Frontal cortex (tissue), 4 donors: ENCODE measurements at places on chromosomes 11 and 22. TPM values are rescaled to one million over a fixed set of nuclear protein-coding genes. Genes with fewer than 3 reads are reported as not detected.

Gene LDLRAD3
- 65.2 TPM for total RNA-seq

Gene SCGB1A1
- not detected for total RNA-seq

Gene SLCO2B1
- total RNA-seq, result 5.7 TPM

Gene CACNA1I
- 5.3 TPM for total RNA-seq

GRCh38 chr11:60378354-60378753 lies at the start of gene MS4A7:
TSS of gene MS4A7 (plus strand) at chr11:60378532. CDS start at chr11:60383142, 4,610 bp downstream.
- no peak for DNase-seq

- no peak for DNase-seq
Observed at GRCh38 chr11:3109921-3110706, 52.9 kb upstream of the CARS1 start.

Gene PDE2A
- 63.2 TPM for total RNA-seq

Gene BTG4
- total RNA-seq, result not detected

Gene CASP5
- total RNA-seq, result not detected

DNA sequence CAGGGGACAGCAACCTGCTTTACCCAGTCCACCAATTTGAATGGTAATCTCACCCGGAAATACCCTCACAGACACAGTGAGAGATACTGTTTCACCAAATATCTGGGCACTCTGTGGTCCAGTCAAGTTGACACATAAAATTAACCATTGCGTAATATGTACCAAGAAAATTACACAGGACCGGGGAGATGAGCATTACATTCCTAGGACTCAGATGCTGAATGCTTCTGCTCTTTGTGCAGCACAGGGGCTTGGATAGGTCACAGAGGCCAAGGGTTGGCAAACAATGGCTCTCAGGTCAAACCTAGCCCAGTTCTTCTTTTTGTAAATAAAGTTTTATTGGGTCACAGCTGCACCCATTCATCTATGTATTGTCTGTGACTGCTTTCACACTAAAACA lies 557.2 kb downstream of the MN1 start:
- no peak for DNase-seq

GRCh38 chr11:76601724-76602123 lies 68.8 kb downstream of the LRRC32 start:
- DNase-seq, result no peak

DNA sequence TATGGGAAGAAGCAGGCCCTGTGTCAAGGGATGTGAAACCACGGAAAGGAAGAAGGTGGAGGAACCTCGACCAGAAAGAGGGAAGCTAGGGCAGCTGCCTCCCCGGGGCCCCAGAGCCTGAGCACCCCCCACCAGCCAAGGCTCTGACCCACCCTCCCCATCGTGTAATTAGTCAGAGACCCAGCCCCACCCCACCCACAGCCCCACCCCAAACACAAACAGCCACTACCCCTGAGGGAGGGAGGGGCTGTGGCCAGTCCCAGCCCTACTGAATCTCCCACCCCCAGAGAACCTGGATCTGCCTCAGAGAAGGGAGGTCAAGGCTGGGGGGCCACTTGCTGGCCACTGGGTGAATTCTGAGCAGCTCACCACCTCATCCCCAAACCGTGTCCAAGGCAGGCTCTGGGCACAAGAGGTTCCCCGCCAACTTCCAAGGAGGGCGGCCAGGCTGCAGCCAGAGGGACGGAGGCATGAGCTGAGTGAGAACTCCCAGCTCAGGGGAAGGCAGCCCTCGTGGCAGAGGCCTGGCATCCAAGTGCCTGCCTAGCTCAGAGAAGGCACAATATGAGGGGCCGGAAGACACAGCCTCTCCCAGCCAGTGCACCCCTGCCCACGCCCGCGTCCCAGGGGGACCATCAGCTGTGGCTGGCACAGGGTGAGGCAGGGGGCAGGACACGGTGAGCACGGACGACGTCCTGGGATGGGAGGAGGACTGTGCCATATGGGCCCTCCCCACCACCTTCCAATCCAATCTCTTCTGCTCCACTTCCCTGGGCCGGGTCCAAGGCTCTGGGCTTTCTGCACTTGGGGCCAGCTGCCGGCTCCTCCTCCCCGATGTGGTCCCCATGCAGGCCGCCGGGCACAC lies 2.7 kb downstream of the PLXNB2 start:
- no peak for DNase-seq

DNA sequence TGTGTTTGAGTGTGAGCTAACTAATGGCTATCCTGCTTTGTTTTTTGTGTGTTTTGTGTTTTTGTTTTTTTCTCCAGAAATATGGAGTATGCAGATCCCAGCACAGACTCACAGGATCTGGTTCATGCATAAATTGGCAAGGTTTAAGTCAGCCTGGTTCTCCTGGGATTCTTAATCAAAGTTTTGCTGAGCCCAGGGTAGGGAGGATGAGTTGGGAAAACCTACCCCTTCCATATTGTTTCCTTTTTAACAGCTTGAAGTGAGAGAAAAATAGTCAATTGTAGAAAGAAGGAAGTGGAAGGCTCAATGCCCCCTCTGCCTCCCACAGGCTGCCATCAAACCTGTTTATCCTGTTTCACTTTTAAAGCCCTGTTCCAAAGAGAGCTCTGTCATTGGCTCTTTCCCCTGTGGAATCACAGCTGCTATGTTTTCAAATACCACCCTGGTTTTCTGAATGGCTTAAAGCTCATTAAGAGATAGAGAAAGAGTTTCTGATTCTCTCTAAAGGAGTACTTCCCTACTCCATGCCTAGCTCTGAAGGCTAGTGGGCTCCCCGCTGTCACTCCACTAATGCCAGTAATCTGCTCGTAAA lies 23.4 kb upstream of the CADM1 start:
- no peak for DNase-seq

- no peak for DNase-seq
Observed at GRCh38 chr11:2432628-2433071, 11.7 kb downstream of the TRPM5 start.

Gene MN1
- 26.5 TPM for total RNA-seq

DNA sequence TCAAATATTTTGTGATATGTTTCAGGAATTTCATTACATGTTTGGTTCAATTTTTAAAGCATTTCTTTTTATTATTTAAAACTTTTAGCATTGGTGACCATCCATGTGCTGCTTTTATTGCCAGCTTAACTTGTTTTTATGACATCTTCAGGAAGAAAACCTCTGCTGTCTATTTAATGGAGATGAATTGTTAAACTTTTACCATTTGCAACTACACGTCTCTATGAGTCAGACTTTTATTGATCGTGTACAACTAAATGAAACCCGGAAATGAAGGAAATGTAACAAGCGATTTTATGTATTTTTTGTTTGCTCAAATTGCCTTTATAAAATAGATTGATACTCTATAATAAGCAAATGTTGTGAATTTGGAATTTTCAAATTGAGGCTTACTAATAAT lies 113.0 kb downstream of the PTPRJ start:
- no peak for DNase-seq

Gene HOATZ
- total RNA-seq, result not detected

DNA sequence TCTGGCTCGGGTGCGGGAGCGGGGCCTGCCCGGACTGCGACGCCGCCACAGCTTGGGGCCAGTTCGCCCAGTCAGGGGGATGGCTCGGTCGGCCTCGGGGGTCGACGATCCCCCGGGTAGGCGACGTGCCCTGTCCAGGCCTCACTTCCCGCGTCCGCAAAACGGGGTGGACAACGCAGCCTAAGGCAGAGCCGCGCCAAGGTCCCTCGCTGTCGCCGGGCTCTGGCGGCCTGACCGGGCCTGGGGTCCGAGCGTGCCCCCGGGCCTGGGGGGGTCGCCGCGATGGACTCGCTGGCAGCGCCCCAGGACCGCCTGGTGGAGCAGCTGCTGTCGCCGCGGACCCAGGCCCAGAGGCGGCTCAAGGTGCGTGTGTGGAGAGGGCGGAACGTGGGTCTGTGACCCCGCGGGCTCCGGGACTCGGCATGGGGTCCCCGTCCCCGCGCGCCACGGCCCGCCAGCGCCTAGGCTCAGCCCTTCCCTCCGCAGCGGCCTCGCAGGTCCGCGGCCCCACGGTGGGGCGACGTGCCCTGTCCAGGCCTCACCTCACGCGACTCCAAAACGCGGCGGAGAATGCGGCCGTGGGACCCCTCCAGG lies 4.2 kb downstream of the SEPTIN5 start:
- DNase-seq, result no peak

GRCh38 chr22:49227670-49228069 lies 600.0 kb downstream of the BRD1 start:
- DNase-seq, result no peak

Gene THY1
- total RNA-seq, result 15.1 TPM

GRCh38 chr11:96642583-96642982 lies 252.8 kb downstream of the JRKL start:
- DNase-seq, result no peak

Gene KCNA4
- total RNA-seq, result 11.0 TPM

Gene GP1BB
- total RNA-seq, result 24.1 TPM

Gene KCNK7
- total RNA-seq, result not detected

Gene SLC22A8
- total RNA-seq, result 1.2 TPM

DNA sequence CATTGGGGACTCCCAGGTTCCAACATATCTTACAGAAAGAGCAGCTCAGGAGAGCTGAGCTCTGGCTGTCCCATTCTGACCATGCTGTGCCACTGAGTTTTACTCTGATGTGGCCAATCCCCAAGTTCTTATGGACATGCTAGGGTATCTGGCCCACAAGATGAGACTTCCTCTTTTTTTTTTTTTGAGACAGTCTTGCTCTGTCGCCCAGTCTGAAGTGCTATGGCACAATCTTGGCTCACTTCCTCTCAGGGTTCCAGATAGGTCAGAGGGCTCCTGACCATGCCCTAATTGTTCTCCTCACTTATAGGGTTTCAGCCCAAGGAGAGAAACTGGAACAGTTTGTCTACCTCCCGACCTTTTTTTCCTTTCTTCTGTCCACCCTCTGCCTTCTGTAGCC lies 152.3 kb upstream of the CCDC90B start:
- DNase-seq, result no peak

DNA sequence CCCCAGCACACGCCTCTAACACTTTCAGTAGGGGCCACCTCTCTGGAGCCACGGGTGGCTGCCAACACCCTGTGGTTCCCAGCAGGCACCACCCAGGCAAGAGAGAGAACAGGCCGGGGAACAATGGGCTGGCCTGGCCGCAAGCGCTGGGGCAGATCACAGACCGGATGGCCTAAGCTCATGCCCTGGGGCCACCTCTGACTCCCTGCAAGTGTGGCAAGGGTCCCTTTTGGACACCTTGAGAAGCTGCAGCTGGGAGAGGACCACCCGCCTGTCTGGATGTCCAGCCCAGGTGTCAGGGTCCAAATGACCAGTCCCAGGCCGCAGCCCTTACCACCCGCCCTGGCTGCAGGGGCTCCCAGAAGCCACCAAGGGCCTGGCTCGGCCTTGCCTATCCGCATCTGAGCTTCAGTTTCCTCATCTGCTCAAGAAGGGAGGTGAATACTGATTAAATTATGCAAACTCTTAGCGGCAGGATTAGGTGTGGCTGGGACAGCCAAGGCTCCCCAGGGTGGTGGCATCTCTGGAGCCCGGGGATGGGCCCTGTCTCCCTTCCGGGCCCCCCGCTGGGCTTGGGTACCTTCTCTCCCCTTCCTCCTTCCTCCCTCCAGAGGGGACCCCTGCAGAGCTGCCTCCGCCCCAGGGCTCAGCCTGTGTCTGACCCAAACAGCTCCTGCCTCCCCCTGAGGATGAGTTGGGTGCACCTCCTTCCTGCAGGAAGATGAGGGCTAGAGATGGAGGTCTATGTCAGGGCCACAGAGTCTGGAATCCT lies 785 bp upstream of the SUSD2 start:
- no peak for DNase-seq

Gene OR52B2
- total RNA-seq, result not detected

DNA sequence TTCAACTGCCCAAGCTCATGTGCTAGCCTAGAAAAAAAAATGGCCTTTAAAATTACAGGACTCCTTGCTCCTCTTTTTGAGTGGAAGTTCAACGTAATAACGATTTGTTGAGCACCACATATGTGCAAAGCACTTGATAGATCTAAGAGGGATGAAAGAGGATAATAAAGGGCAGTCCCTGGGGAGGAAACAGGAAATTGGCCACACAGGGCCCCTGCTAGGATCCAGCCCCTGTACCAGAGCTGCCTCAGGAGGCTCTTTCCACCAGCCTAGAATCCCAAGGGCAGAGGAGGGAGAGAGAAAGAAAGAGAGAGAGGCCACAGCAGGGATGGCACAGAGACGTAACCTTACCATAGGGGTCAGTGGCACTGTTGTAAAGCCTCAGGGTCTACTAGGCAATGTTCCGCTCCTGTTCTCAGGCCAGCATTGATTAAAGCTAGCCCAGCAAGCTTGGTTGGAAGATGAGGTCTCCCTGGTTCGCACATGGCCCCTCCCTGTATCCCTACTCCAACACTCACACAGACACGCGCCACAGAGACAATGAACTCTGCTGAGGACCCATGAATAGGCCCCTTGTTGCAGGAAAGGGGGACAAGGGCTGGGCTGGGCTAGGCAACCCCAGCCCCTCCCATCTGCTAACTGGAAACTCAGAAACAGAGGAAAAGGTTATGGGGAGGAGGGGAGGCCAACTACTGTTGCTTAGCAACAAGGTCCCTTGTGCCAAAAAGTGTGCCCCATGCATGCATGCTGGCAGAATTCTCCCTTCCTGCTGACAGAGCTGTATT lies at the start of gene TMPRSS5:
TSS of gene TMPRSS5 (minus strand) at position 438 of the 785 bp plus-strand sequence. CDS start at position 354, 84 bp downstream.
- DNase-seq, result peak; percentile 61

DNA sequence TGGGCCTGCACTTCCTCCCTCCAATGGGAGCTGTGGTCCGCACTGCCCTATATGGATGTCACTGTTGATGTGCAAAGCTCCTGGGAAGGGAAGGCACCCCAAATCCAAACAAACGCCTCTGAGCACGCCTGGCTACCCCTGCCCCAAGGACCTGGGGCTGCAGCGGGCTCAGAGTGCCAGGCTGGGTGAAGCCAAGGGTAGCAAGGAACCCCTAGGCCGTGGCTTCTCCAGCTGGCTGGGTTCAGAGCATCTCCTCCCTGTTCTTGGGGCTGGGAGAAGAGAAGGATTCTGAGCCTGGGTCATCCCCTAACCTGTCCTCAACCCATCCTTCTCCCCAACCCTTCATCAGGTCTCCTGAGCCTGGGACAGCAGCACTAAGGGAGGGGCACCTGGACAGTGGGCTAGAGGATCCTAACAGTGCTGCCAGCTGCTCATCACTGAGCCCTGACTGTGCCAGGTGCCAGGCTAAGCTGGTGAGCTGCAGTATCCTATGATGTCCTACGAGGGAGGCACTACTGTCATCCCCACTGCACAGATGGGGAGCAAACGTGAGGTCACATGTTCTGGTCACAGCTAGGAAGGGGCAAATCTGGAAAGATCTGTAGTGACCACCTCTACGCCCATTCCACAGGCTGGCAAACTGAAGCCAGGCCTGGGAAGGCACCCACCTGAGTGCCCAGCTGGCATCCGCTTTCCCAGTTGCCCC lies 3.0 kb downstream of the SSTR3 start:
- DNase-seq, result no peak

Gene CCDC157
- 5.3 TPM for total RNA-seq

- peak; percentile 48 for DNase-seq
Observed at GRCh38 chr11:119982517-119983239, 155.2 kb downstream of the TRIM29 start.

- DNase-seq, result no peak
Observed at GRCh38 chr22:17576470-17576869, 13.2 kb downstream of the SLC25A18 start.

- DNase-seq, result peak; percentile 28
Observed at GRCh38 chr11:43943931-43944751, 1.7 kb downstream of the C11orf96 start.

GRCh38 chr11:15764326-15764725 lies 592.0 kb downstream of the SOX6 start:
- no peak for DNase-seq

- DNase-seq, result no peak
Observed at GRCh38 chr11:17845431-17845881, 110.9 kb downstream of the KCNC1 start.

GRCh38 chr11:75955443-75955842 lies 140.4 kb downstream of the UVRAG start:
- no peak for DNase-seq
